ENCODE measurements at places on chromosomes 6 and 20. TPM values are rescaled to one million over a fixed set of nuclear protein-coding genes. Genes with fewer than 3 reads are reported as not detected.

Gene ARFGEF3
- 0.71 TPM for total RNA-seq

DNA sequence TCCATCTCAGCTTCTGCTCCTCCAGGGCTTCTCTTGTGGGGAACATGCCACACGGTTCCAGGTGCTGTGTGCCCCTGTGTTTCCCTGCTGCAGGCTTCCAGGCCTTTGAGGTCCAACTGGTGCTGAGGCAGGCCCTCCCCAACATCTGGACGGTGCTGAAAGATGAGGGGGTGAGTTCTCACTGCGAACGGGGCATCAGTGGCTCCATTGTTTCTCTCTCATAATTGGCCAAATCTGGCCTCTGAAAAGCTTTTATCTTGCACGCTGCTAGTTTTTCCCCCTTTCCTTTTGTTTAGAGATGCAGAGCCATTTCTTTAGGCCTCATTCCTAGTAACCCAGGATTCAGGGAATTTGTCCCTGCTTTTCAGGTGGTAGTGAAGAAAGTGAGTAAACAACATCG lies 8.6 kb downstream of the PNLDC1 start:
- H3K27ac ChIP-seq: no peak overlapping the region
- H3K36me3 ChIP-seq: peaks cover 2% of the 10 kb centered on the region
- no peak for DNase-seq
- no peak overlapping the region for H3K4me3 ChIP-seq

GRCh38 chr6:123580331-123580730 lies 56.4 kb downstream of the TRDN start:
- no peak overlapping the region for H3K27ac ChIP-seq
- no peak for DNase-seq
- H3K4me1 ChIP-seq: no peaks in the 10 kb centered on the region
- H3K36me3 ChIP-seq: no peaks in the 10 kb centered on the region
- H3K27me3 ChIP-seq: no peaks in the 10 kb centered on the region

GRCh38 chr6:57305761-57306160 lies 11.7 kb upstream of the PRIM2 start:
- H3K36me3 ChIP-seq: no peaks in the 10 kb centered on the region
- no peak overlapping the region for H3K4me3 ChIP-seq
- DNase-seq: no peak

GRCh38 chr6:98716341-98716740 lies 118.0 kb upstream of the POU3F2 start:
- H3K4me3 ChIP-seq: no peak overlapping the region
- H3K27ac ChIP-seq: no peak overlapping the region

DNA sequence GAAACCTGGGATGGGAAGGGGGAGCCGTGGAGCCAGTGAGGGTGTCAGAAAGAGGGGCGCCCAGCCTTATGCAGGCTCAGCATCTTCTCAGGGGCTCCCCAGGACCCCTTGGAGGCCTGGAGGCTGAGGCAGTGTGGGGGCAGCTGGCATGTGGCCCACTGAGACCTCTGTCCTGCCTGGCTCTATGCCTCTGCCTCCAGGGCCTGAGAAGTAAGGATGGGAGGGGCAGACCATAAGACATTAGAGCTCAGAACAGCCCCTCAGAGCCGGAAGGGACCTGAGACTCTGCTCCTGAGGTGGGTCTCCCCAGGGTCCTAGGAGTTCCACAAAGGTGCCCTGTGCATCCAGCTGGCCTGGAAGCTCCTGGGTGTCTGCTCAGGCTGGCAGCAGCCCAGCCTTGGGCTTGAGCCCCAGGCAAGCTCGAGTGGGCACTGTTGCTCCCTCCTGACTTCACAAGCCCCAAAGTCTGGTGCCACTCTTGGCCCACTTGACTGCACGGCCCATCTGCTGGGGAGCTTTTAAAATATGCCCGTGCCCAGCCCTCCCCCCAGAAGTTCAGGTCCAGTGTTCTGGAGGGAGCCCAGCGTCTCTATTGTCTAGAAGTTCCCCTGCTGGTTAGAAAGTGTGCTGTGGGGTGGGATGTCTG lies 126.8 kb downstream of the GRM4 start:
- no peaks in the 10 kb centered on the region for H3K4me1 ChIP-seq
- H3K27me3 ChIP-seq: peaks cover 3% of the 10 kb centered on the region
- no peak for DNase-seq
- H3K36me3 ChIP-seq: no peaks in the 10 kb centered on the region
- H3K4me3 ChIP-seq: no peak overlapping the region

DNA sequence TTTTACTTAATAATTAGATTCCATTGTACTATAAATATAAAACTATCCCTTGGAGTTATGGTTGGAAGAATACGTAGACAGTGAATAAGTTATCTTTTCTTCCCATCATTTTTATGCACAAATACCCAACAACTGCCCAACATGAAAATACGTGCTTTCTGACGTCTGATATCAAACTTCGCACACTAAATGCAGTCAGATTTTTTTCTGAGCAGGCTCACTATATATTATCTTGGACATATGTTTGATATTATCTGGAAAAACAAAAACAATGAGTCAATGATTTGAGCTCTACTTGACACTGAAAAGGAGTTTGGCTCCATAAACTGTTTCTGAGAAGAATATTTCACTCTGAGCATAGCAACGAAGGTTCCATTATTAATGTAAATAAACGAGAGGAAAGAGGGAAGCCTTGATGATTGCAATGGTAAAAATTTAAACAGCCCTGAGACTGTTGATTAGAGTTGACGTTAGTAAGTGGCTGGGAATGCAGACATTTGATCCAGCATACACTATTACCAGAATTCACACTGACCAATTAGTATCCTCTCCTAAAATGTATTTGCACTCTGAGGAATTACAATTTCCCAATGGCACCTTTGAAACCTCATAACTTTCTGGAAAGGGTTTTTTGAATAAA lies 1090.0 kb downstream of the EPHA7 start:
- no peak overlapping the region for H3K4me3 ChIP-seq
- H3K27ac ChIP-seq: no peak overlapping the region
- DNase-seq: no peak
- H3K27me3 ChIP-seq: no peaks in the 10 kb centered on the region
- H3K4me1 ChIP-seq: no peaks in the 10 kb centered on the region

GRCh38 chr6:131980791-131981623 lies 29.8 kb upstream of the CCN2 start:
- no peaks in the 10 kb centered on the region for H3K36me3 ChIP-seq
- no peaks in the 10 kb centered on the region for H3K4me1 ChIP-seq
- H3K27ac ChIP-seq: no peak overlapping the region
- H3K27me3 ChIP-seq: no peaks in the 10 kb centered on the region
- DNase-seq: no peak

DNA sequence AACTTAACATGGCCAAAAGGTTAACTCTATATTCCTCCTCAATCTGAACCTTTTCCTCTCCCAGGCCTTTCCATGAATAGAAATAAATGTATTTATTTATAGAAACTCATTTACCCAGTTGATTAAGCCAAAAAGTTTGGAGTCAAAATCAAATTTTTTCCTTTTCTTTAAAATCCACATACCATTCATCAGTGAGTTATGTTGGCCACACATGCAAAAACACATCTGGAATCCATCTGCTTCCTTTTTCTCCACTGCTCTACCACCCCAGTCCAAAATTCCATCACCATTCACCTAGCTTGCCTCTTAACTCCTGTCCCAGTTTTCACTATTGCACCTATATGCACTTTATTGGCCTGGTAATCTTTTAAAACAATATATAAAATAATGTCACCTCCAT lies 62.4 kb upstream of the TMEM200A start:
- no peaks in the 10 kb centered on the region for H3K36me3 ChIP-seq
- no peaks in the 10 kb centered on the region for H3K4me1 ChIP-seq
- no peak for DNase-seq
- peaks cover 1% of the 10 kb centered on the region for H3K27me3 ChIP-seq
- no peak overlapping the region for H3K4me3 ChIP-seq
- H3K27ac ChIP-seq: no peak overlapping the region

- DNase-seq: no peak
- no peak overlapping the region for H3K27ac ChIP-seq
- peaks cover 4% of the 10 kb centered on the region for H3K36me3 ChIP-seq
- H3K4me3 ChIP-seq: no peak overlapping the region
These were observed 276.9 kb upstream of the SUPT3H start for GRCh38 chr6:45654673-45655072.
